Stimulated activated CD8-positive, alpha-beta memory T cell treated with anti-CD3 and anti-CD28 coated beads, Interleukin-7, amount 100 ng/mL, for 1 hour (primary cell): ENCODE measurements at places on chromosomes 7 and 10.

GRCh38 chr7:117776224-117776623, 97.0 kb downstream of the CTTNBP2 start:
- no peak for DNase-seq

GRCh38 chr10:119518176-119518575, 24.3 kb downstream of the RGS10 start:
- no peak for DNase-seq

DNA sequence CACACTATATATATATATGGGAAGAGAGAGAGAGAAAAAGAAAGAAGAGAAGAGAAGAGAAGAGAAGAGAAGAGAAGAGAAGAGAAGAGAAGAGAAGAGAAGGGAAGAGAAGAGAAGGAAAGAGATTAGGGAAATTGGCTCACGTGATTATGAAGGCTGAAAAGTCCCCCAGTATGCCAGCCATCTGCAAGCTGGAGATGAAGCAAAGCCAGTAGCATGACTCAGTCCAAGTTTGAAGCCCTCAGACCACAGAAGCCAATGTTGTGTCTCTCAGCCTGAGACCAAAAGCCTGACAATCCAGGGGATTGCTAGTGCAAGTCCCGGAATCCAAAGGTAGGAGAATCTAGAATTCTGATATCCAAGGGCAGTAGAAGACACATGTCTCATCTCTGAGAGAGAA, 206.3 kb upstream of the PRSS1 start:
- DNase-seq = no peak

- no peak for DNase-seq
Observed at GRCh38 chr10:5975641-5976473, 1.5 kb downstream of the IL15RA start.

DNA sequence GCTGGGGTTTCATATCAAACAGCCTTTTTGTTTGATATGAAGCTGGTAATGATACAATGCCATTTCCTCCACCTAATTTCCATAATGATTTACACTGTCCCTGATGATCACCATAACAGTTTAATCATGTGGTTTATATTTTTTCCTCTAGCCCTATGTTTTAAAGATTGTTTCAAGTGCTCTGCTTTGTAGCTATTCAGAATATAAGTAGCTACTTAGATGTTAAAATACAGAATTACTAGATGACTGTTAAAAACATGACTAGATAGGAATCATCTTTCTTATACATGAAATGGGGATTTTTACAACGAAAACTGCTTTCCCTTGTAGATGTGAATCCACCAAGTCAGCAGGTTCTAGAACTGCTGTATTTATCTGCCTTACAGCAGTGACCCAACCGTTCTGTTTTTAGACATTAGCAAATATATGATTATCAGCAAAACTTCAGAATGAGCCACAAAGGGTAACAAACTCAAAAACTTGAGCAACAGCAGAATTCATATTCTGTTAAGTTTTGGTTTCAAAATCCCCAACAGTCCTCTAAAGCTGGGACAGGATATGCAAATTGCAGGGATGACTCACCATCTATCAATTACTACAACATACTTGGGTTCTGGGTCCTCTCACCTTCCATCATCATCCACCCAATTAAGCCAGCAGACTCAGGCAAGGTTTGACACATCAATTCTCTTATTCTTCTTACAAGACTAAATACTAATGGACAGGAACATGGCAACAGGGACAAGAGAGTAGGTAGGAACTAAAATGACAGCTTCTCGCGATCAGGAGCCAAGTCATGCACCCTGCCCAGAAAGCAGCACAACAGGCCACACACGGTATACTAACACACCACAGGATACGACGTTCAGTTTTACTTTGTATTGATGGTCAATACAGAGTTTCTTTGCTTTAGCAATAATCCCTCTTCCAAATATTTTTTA, 83.9 kb downstream of the PIP4K2A start:
- DNase-seq = no peak

DNA sequence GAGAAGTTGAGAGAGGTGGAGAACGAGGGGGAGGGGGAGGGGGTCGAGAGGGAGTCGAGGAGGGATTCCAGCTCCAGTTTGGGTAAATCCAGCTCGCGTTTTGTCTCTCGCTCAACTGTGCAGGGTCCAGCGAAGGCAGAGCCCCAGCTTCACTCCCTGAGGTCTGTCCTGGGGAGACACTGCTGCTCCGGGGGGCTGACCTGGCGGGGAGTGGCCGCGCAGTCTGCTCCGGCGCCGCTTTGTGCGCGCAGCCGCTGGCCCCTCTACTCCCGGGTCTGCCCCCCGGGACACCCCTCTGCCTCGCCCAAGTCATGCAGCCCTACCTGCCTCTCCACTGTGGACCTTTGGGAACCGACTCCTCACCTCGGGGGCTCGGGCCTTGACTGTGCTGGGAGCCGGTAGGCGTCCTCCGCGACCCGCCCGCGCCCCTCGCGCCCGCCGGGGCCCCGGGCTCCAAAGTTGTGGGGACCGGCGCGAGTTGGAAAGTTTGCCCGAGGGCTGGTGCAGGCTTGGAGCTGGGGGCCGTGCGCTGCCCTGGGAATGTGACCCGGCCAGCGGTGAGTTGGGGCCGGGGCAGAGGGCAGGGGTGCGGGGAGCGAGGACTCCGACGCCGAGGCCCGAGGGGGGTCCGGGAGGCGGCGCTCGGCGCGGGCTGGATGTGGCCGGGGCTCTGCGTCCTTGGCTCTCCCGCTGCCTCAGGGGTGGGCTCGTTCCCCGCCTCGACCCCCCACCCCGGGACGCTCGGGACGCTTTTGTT, at the start of gene TET1:
TSS of gene TET1 (plus strand) at position 152 of the 757 bp plus-strand sequence. CDS start 12,002 bp downstream, outside the sequence.
- DNase-seq = no peak

GRCh38 chr7:138837627-138838026, 39.6 kb upstream of the ATP6V0A4 start:
- no peak for DNase-seq

DNA sequence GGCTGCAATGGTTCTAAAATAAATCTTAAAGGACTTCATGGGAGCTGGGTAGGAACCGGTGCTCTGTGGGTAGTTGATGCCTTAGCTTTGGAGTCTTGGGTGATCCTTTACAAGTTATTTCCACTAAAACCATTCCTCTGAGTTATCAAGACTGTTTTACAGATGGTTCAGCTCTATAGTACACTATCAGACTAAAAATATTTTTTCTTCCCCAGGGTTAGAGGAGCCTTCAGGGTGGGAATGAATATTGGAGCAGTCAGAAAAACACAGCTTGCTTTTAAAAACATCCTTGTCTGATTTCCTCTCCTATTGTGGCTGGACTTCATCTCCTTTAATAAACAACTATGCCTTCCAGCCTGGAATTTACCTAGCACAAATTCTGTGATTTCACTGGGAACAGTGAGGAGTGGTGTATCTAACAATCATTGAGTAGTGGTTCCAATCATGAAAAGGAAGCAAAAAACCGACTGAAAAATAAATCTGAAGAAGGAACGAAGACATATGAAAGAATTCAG, 102.6 kb upstream of the AFAP1L2 start:
- no peak for DNase-seq

DNA sequence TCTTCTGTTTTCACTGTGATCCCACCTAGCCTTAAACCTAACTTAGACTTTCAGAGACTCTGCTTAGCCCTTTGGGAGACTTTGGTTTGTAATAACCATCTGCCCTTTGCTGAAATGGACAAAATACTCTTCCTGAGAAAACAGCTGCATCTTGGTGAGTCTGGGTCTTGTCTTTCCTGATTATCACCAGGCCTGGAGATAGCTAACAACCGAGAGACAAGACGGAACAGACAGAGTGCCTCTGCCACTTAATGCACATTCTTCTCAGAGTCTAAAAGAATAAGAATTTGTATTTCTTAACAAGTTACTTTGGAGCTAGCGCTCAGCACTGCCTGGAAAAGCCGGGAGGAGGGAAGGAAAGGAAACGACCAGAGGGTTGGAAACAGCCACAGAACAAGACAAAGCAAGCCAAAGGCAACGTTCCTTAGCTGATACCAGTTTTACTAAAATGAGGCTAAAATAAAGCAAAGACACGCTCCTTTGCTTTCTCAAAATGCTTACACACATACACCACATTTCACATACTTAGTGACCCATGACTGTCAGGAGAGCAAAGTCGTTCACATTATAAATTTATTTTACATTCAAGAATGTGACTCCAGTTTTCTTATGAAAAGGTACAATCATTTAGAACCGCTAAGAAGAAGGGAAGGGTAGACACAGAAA, 70.3 kb upstream of the DGKI start:
- DNase-seq = no peak

GRCh38 chr10:118356628-118357027, 14.5 kb upstream of the FAM204A start:
- no peak for DNase-seq

GRCh38 chr10:120474956-120475355, 17.9 kb downstream of the PLPP4 start:
- DNase-seq = no peak

GRCh38 chr7:7203813-7204575, 21.6 kb downstream of the C1GALT1 start:
- no peak for DNase-seq

GRCh38 chr7:89926701-89927100, 227.6 kb upstream of the STEAP1 start:
- no peak for DNase-seq

DNA sequence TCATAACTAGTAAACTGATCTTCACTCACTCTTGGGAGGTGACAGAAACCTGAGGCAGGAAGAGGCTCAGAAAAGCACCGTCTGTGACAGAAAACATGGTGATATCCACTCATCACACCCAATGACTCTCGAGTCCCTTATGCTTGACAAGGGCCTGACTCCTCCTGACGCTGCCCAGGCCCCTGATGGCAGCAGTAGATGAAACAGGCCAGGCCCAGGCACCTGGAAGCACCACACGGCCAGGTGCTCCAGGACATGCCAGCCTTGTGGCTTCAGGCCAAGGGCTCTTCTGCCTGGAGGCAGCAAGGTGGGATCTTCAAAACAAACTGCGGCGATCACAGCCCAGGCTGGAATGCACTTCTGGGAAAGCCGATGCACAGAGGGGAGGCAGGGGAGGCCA, 89.3 kb downstream of the MAD1L1 start:
- DNase-seq = no peak

GRCh38 chr10:99523251-99523773, 9.4 kb upstream of the NKX2-3 start:
- no peak for DNase-seq

GRCh38 chr10:49024484-49024883, 84.8 kb upstream of the LRRC18 start:
- no peak for DNase-seq

DNA sequence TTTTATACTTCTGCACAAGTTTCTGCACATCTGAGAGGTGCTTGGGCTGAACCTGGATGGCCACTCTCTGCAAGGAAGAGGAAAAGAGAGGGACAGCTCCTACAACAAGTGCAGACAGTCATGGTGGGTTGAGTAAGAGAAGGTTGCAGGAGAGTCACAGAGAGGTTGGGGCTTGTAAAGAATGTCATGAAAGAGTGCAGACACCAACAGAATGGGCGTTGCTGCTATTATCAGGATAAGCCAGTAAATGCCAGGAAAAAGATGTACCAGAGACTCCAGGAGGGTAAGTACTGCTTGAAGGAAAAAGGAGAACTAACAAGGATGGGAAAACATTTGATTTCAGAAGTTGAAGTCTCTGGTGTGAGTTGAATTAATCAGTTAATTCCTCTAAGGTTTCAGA, 77.8 kb upstream of the NRP1 start:
- no peak for DNase-seq

DNA sequence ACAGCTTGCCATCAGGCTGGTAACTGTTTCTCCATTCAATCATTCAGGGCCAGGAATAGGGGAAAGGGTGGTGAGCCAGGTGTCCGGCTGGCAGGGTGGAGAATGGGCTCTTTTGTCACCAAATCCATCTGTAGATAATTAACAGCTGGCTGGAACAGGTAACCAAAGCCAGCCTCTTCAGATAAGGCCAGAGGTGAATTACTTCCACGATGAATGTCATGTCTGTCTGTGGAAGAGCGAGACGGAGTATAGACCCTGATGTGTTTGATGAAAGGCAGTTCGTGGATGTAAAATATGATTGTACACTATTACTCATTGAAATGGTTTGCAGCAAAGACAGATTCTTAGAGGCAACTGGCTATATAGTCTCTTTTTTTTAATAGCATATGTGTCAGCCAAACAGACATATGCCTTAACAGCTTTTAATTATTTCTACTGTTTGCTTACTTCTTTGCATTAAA, 149.8 kb downstream of the KLF6 start:
- DNase-seq = no peak

DNA sequence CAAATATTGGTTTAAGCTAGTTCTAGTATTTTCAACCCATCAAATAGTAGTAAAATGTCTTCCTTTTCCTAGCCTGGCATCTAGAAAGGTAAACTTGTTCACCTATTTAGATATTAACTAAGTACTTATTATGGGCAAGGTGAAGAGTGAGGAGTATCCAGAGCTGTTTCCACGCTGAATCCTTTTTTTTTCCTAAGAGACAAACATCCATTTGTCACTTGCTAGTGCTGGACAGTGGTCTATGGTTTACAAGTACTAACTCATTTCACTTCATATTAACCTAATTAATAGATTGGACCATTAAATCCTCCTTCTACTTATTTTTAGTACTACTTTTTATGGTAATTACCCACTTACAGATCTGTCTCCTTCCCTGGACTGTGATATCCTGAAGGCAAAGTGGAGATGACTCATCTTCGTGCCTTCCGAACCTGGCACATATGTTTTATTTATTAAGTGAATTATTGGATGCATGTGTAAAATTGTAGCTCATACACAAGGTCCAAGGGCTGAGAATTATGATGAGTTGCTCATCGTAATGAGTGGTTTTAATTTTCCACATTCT, 159.6 kb upstream of the IGFBP3 start:
- DNase-seq = no peak

GRCh38 chr7:98387544-98388226, 13.2 kb downstream of the BAIAP2L1 start:
- no peak for DNase-seq

GRCh38 chr7:106419455-106420182, 134.8 kb upstream of the NAMPT start:
- no peak for DNase-seq

- no peak for DNase-seq
Observed at GRCh38 chr10:18681366-18681765, 22.1 kb downstream of the ARL5B start.

- no peak for DNase-seq
Observed at GRCh38 chr10:53236941-53237340, 464.4 kb upstream of the MBL2 start.

- no peak for DNase-seq
Observed at GRCh38 chr7:122329145-122329802, 24.7 kb upstream of the FEZF1 start.

GRCh38 chr7:29009947-29010346, 51.8 kb upstream of the TRIL start:
- DNase-seq = no peak

- no peak for DNase-seq
Observed at GRCh38 chr10:46286991-46287693, at the start of gene ANTXRL. Gene ANTXRL, plus strand, starts transcription at chr10:46286997. Its CDS starts 266 bp downstream, at chr10:46287263.

GRCh38 chr7:32043688-32044087, 26.5 kb downstream of the PDE1C start:
- no peak for DNase-seq
